ENCODE measurements at places on chromosomes 12 and 14.

- DNase-seq: peak; percentile 45
Observed at GRCh38 chr12:106051853-106052531, 86.8 kb downstream of the NUAK1 start.

GRCh38 chr14:89236851-89237250, 180.2 kb downstream of the FOXN3 start:
- DNase-seq: no peak

- DNase-seq: no peak
Observed at GRCh38 chr14:100469632-100470522, 117.3 kb downstream of the BEGAIN start.

GRCh38 chr14:103880348-103881267, 33.2 kb upstream of the PPP1R13B start:
- peak; percentile 83 for DNase-seq

DNA sequence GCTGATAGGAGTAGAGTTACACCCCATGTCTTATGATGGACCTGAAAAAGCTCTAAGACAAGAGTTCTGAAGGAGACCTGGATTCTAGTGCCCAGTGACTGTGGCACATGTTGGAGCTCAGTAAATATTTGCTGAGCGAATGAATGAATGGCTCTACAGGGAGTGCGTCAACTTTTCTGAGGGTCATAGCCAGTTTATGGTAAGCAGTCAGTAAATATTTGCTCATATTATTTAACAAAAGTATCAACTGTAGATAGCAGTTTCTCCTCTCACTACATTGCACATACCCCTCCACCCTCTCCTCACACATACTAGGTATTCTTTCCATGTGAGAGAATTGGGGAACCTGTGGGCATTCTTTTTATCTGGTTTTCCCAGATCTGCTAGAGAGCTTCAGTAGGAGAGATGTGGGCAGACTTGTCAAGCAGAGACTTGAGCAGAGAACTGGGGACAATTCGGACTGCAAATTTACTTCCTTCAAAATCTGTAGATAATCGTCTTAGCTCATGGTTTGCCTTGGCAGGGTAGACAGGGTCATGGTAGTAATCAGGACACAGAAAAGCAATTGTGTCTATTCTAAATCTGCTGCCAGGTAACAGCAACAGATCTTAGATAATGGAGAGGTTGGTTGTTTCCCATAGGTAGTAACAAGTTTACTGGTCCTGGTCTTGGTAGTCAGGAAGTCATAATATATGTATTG, 5.7 kb downstream of the SLC4A8 start:
- no peak for DNase-seq

Data from AG10803 (cell line).